ENCODE measurements at places on chromosomes 6 and 20.

DNA sequence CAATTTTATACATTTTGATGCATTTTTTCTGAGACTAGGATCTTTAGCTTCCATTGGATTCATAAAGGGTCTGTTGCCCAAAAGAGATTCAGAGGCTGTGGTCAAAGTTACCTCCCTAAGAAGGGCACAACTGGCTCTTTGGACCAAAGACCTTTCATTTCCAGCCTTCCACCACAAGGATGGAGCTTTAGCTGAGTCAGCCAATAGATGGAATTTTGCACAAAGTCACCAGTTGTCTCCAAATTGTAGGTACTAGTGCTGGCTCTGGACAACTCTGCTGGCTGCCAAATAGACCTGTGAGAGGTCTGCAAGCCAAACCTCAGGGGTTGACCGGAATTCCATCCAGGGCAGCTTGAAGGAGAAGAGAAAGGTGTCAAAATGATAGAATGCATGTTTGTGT, 555 bp downstream of the BPIFA1 start:
- DNase-seq: no peak

GRCh38 chr6:65671922-65672321, 35.1 kb downstream of the EYS start:
- DNase-seq: no peak

GRCh38 chr6:1391800-1392309, 2.5 kb downstream of the FOXF2 start:
- DNase-seq: no peak

DNA sequence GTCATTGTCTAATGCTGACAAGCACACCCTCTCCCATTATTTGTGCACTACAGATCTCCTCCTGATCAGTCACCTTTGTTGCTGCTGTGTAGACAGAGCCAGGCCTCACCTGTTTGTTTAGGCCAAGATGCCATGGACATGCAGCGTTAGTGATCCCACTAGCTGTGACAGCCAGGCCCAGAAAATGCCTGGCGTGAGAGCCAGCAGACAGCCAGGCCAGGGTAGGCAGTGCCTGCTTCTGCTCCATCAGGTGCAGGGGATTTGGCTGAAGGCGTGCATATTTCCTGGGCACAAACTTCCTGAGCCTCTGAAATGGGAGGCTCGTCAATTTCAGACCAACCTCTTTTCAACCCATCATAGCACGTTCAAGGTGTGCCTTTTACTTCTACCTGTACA, 27.3 kb downstream of the MANBAL start:
- DNase-seq: no peak

Data from HL-60 (cell line).